CD4-positive, alpha-beta T cell treated with Interleukin-10 for 1 hour (primary cell): ENCODE measurements at places on chromosomes 11 and 22.

DNA sequence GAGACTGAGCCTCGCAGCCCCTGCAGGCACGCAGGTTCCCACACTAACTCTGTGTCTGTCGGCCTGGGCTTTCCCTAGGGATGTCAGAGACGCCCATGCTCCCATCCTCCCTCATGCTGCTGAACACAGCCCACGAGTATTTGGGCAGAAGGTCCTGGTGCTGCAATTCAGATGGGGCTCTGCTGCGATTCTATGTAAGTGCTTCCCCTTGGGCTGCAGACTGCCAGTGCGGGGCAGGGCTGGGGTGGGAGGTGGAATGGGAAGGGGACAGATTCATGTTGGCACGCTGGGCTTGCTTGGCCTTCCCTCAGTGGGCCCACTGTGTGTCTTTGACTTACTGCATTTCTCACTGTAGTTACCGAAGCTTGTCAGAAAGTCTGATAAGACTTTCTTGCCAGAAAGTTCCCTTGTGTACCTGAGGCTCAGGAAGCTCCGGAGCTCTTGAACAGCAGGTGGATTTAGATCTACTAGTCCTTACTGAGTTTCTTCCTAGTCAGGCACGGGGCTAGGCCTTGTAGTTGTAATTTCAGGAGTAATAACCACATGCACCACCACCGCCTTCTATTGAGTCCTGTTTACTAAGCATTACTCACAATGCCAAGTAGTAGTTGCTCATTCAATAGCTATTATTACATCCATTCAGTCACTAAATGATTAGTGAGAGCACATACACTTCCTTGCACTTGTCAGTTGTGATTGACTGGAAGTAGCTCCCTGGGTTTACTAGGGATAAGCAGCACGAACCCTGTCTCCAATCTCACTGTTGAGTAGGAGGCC, 65.2 kb downstream of the CABIN1 start:
- DNase-seq, result no peak

GRCh38 chr11:112186304-112186703, 11.0 kb downstream of the BCO2 start:
- DNase-seq, result no peak

GRCh38 chr11:105609341-105609781, 512 bp upstream of the GRIA4 start:
- no peak for DNase-seq

GRCh38 chr11:67442504-67443404, 522 bp downstream of the CORO1B start:
- no peak for DNase-seq
